ENCODE measurements at places on chromosomes 6 and 20.

DNA sequence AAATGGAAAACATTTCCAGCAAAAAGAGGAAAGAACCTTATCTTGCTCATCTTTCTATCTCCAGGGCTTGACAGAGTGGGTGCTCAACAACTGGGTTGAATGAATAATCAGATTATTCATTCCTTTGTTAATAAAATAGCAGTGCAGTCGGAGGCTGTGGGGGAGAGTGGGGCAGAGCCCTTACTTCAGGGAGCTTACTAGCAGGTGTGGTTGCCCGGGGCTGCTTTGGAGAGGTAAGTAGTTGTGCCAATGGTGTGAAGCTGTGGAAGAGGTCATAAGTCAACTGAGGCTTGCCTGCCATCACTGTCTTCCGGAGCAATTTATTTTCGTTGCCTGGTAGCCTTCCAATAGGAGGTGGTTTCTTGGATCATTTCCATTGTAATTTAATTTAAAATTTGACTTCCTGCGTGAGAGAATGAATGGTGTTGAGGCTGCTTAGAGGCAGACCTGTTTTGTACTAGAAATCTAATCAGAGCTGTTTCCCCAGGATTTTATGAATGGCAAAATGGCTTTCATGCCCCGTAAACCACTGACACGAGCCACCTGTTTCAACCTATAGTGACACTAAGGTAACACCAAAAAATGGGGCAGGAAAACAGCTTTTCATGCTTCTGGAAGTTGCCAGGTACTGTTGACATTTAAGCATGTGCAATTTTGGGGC is 51.4 kb downstream of the ZDHHC14 start:
- no peaks in the 10 kb centered on the region for H3K36me3 ChIP-seq
- H3K27me3 ChIP-seq: peaks cover 7% of the 10 kb centered on the region
- DNase-seq: no peak
- H3K27ac ChIP-seq: no peak overlapping the region
- H3K4me1 ChIP-seq: peaks cover 22% of the 10 kb centered on the region

DNA sequence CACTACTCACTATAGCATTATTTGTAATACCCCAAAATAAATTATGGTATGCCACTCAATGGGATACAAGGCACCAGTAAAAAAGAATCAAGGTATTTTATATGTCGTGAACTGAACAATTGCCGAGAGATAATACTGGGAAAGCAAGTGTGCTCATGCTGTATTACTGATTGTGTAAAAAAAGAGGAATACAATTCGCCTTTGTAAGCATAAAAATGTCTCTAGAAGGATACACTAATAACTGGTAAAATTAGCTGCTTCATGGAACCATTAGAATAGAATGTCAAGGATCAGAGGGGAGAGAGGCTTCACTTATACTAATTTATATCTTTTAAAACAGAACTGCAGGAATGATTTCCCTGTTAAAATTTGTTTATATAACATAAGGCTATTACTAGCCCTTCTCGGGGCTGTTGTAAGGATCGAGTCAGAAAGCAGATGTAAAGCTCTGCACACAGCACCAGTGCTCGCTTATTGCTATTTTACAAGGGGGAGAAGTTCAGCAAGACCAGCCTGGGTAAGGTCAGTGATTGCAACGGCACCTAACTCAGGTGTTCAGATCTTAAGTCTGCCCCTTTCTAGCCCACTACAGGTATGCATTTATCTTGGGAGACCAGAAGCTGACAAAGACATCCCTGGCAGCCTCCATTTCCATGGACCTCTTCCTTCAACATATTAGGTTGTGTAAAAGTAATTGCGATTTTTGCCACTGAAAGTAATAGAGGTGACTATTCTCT is 61.6 kb downstream of the MYH7B start:
- no peak overlapping the region for H3K4me3 ChIP-seq
- peaks cover 4% of the 10 kb centered on the region for H3K27me3 ChIP-seq
- no peaks in the 10 kb centered on the region for H3K36me3 ChIP-seq

DNA sequence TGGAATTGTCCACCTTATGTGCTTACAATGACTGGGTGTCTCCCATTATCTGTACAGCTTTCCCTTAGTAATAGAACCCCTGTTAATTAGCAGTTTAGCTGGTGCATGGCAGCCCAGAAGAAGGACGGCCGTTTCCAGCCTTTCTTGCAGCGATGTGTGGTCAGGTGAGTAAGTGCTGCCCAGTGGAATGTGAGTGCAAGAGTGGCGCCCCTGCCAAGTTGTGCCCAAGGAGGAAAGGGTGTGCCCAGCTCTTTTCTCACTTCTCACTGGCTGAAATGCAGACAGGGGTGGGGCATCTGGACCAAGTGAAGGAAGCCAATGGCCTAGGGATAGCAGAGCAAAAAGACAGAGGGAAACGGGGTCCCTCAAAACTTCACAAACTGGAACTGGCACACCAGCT is 296.8 kb downstream of the PREX1 start:
- H3K4me1 ChIP-seq: peaks cover 5% of the 10 kb centered on the region
- no peaks in the 10 kb centered on the region for H3K27me3 ChIP-seq
- no peaks in the 10 kb centered on the region for H3K36me3 ChIP-seq
- no peak for DNase-seq

DNA sequence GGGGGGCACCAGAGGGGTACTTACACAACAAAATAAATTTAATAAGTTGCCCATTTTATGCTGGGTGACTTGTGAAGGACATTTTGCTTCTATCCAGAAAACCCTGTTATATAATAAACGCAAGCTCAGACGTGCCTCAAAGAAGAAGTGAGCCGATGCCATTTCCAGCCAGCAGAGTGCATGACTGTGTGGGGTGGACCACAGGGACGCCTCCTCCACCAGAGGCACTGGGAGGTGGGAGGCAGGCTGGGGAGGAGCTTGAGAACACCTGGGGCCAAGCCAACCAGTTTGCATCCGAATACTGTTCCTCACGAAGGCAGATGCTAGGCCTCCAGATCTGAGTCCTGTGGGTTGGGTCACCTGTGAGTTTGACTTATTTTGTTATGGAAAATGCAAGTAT is 363.8 kb downstream of the RNGTT start:
- no peaks in the 10 kb centered on the region for H3K4me1 ChIP-seq
- H3K27me3 ChIP-seq: peaks cover 1% of the 10 kb centered on the region
- H3K36me3 ChIP-seq: peaks cover 4% of the 10 kb centered on the region
- no peak for DNase-seq
- no peak overlapping the region for H3K27ac ChIP-seq

DNA sequence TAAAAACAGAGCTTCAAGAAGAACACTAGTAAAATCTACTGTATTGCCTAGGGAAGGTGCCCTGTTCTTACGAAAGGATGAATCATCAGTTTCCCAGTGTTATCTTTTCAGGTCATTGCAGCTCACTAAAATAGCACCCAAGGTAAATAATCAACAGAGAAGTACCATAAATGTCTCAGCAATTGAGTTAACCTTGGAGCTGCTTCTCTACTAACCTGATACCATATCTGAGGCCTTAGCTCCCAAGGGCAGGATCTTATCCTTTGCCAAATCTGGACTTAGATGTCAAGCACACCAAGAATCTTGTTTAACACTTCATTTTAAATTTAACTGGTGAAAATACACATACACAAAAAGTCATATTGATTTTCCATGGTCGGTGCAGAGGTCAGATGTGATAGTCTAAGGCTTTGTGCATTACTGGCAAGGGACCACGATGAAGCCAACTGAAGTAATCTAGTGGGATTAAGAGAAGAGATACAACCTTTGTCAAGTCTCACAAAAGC is 81.5 kb downstream of the EDN1 start:
- peaks cover 3% of the 10 kb centered on the region for H3K27me3 ChIP-seq
- no peak overlapping the region for H3K27ac ChIP-seq
- DNase-seq: no peak
- no peaks in the 10 kb centered on the region for H3K4me1 ChIP-seq
- no peaks in the 10 kb centered on the region for H3K36me3 ChIP-seq

- H3K36me3 ChIP-seq: no peaks in the 10 kb centered on the region
- no peaks in the 10 kb centered on the region for H3K27me3 ChIP-seq
- H3K4me3 ChIP-seq: no peak overlapping the region
- H3K4me1 ChIP-seq: peaks cover 10% of the 10 kb centered on the region
- no peak overlapping the region for H3K27ac ChIP-seq
Measured at GRCh38 chr6:128492386-128492785, 28.0 kb downstream of the PTPRK start.

DNA sequence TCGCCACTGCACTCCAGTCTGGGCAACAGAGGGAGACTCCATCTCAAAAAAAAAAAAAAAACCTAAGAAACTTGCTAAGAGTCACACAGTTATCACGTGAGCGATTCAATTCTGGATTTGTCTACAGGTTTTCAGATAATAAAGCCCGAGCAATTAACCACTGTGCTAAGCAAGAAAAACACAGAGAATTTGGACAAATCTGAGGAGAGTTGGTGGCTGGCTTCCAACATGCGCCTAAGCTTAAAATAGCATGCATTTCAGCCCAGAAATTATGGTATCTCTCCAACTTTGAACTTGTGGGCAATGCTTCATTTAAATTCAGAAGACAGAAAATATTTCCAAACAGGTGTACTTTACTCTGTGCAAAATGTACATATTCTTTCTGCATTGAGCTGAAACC is 232.9 kb downstream of the TSHZ2 start:
- no peak overlapping the region for H3K27ac ChIP-seq
- H3K4me1 ChIP-seq: no peaks in the 10 kb centered on the region
- no peak for DNase-seq
- no peaks in the 10 kb centered on the region for H3K27me3 ChIP-seq

GRCh38 chr20:24149881-24150307 is 161.3 kb upstream of the GGTLC1 start:
- H3K27me3 ChIP-seq: peaks cover 4% of the 10 kb centered on the region
- no peak overlapping the region for H3K4me3 ChIP-seq
- peak; percentile 66 for DNase-seq
- H3K27ac ChIP-seq: no peak overlapping the region

GRCh38 chr6:14384175-14384949 is 266.8 kb downstream of the CD83 start:
- H3K36me3 ChIP-seq: no peaks in the 10 kb centered on the region
- DNase-seq: no peak
- no peak overlapping the region for H3K27ac ChIP-seq
- no peak overlapping the region for H3K4me3 ChIP-seq
- no peaks in the 10 kb centered on the region for H3K27me3 ChIP-seq
